ENCODE measurements at places on chromosomes 6 and 20.

GRCh38 chr20:20366551-20366875, 1.4 kb upstream of the INSM1 start:
- no peak for DNase-seq

DNA sequence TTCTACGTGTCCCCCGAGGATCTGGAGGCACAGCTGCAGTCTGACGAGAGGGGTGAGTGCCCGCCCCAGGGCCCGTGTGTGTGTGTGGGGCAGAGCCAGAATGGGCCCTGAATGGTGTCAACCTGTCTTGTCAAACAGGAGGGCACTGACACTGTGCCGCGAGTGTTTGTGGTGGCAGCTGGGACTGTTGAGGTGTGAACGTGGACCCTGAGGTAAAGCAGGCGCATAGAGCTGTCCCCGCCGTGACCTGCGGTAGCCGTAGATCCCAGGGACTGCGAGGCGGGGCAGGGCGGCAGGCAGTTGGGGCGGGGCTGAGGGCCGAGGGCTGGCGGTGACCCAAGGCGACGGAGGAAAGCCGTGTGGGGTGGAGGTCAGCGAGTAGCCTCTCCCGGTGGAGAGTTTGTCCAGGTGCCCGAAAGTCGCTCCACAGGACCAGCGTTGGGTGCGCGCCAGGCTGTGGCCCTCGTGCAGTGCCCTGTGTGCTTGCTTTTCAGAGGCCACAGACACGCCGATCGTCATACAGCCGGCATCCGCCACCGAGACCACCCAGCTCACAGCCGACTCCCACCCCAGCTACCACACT, 25.2 kb downstream of the UCKL1 start:
- DNase-seq, result no peak

DNA sequence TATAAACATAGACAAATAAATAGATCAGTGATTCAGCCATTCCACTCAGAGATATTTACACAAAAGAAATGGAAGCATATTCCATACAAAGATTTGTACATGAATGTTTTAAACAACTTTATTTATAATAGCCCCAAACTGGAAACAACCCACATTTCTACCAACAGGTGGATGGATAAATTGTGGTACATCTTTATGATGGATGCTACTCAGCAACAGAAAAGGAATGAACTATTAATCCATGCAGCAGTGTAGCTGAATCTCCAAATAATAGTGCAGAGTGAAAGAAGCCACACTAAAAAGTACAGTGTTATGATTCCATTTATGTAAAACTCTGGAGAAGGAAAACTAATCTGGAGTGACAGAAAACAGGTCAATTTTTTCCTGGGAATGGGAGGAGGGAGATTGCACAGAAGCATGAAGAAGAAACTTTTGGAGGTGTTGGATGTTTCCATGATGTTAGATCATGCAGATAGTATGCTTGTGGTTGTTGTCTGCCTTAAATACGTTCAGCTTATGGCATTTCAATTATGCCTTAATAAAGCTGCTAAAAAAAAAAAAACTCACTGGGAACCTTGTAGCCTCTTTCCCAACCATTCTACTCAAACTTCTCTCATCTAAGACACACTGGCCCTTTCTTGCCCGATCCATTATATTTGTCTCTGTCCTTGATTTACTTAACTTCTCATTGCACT, 100.9 kb downstream of the PPP1R14C start:
- no peak for DNase-seq

DNA sequence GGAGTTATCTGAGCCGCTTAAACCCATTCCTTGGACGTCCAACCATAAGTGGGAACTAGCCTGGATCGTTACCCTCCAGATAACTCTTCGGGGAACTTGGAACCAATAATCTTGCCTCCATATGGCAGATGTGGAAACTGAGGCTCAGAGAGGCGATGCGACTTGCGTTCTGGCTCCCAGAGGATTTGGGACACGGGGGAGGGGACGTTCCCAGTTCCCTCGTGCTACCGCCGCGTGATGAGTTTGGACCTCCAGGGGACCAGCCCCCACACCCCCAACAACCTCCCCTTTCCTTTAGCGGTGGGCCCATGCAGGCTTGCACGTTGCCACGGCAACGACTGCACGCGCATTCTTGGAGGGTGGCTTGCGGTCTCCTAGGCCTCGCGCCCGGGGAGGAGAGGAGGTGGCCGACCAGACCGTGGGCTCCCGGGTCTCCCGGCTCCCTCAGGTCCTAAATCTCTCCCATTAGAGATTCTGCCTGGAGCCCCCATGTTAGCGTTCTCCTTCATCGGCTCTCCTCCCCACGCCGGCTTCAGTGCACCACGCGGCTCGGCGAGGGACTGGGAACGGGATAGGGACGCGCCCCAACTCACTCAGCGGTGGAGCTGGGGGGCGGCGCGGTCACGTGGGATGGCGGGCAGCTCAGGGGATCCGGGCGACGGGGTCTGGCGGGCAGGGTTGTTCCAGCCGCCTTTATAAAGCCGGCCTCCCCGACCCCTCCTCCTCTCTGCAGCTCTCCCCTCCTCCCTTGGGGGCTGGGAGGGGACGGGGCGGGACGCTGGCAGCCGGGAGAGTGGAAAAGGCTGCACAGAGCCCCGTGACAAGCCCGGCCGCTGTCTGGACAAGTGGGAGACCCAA, at the start of gene PLTP:
Gene PLTP, minus strand, starts transcription at position 670 of the 858 bp plus-strand sequence. CDS start 703 bp downstream, outside the sequence.
- no peak for DNase-seq

DNA sequence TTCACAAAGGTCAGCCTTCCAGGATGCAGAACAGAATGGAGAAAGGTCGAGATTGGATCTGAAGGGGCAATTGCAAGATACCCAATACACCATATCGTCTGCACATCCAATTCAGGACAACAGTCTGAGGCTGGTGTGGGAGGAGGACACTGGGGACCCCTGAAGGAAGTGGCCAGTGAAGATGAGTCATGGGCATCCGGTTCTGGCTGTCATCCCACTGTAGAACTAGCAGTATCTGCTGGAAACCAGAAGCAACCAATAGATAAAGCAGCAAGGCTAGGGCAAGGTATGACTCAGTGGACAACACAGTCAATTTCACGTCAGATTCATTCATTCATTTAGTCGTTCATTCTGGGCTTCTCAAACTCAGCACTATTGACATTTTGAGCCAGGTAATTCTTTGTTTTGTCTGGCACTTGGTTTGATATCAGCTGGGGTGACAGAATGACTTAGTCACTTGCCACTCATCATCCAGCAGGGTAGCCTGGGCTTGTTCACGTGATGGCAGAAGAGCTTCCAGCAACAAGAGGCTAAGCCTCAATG, 30.3 kb upstream of the SHLD1 start:
- peak; percentile 82 for DNase-seq

- DNase-seq, result no peak
Observed at GRCh38 chr20:50872560-50873425, 58.4 kb downstream of the ADNP start.

GRCh38 chr6:129981598-129981997, 36.8 kb upstream of the L3MBTL3 start:
- no peak for DNase-seq

DNA sequence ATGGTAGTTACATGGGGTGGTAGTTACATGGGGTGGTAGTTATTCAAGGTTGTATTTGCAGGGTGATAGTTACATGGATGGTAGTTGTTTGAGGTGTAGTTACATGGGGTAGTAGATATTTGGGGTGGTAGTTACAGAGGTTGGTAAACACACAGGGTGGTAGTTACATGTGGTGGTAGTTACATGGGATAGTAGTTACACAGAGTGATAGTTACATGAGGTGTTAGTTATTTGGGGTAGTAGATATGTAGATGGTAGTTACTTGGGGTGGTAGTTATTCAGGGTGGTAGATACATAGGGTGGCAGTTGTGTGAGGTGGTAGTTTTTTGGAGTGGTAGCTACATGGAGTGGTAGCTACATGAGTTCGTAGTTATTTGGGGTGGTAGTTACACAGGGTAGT, 221.3 kb upstream of the CST7 start:
- DNase-seq, result no peak

- no peak for DNase-seq
Observed at GRCh38 chr20:20849161-20849560, 136.7 kb upstream of the RALGAPA2 start.

DNA sequence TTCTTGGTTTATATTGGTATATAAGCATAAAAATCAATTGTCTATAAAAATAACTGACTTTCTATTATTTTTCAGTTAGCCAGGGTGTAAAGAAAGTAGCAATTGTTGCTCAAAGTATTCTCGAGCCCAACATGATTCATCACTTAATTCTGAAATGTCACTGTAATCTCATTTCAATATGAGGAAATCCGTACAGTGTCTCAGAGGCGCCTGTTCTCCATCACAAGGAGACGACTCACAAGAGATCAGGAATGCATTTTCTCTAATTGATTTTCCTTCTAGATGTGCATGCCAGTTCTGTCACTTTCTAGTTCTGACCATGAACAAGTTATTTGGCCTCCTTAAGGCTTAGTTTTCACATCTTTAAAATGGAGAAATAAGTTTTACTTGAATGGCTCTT, 753.1 kb downstream of the MAFB start:
- no peak for DNase-seq

- DNase-seq, result no peak
Observed at GRCh38 chr20:63044204-63044600, 37.4 kb upstream of the BHLHE23 start.

GRCh38 chr20:38659597-38659880, 57.9 kb downstream of the ARHGAP40 start:
- DNase-seq, result no peak

- no peak for DNase-seq
Observed at GRCh38 chr20:42027746-42028268, 409.6 kb upstream of the CHD6 start.

- DNase-seq, result no peak
Observed at GRCh38 chr6:163695414-163695864, 280.9 kb downstream of the QKI start.

GRCh38 chr6:137736048-137736818, 130.8 kb upstream of the TNFAIP3 start:
- no peak for DNase-seq

Data from hematopoietic multipotent progenitor cell treated with erythropoietin and hydrocortisone succinate and interleukin-3 and kit ligand, for 15 days (in vitro differentiated cells).